Cardiac muscle cell (in vitro differentiated cells and primary cell): ENCODE measurements at places on chromosomes 1 and 21. TPM values are rescaled to one million over a fixed set of nuclear protein-coding genes. Genes with fewer than 3 reads are reported as not detected.

Gene FCRL6
- not detected in 2 replicates for polyA plus RNA-seq

Gene PMVK
- 94.4 and 95.4 TPM in 2 replicates for polyA plus RNA-seq

Gene LCE2C
- not detected in 2 replicates for polyA plus RNA-seq

Gene SLC25A34
- 1.8 and 2.0 TPM in 2 replicates for polyA plus RNA-seq

Gene CYP4Z1
- polyA plus RNA-seq: not detected in 2 replicates

Gene NECTIN4
- polyA plus RNA-seq: not detected in 2 replicates

Gene LPAR3
- 5.1 and 6.1 TPM in 2 replicates for polyA plus RNA-seq

DNA sequence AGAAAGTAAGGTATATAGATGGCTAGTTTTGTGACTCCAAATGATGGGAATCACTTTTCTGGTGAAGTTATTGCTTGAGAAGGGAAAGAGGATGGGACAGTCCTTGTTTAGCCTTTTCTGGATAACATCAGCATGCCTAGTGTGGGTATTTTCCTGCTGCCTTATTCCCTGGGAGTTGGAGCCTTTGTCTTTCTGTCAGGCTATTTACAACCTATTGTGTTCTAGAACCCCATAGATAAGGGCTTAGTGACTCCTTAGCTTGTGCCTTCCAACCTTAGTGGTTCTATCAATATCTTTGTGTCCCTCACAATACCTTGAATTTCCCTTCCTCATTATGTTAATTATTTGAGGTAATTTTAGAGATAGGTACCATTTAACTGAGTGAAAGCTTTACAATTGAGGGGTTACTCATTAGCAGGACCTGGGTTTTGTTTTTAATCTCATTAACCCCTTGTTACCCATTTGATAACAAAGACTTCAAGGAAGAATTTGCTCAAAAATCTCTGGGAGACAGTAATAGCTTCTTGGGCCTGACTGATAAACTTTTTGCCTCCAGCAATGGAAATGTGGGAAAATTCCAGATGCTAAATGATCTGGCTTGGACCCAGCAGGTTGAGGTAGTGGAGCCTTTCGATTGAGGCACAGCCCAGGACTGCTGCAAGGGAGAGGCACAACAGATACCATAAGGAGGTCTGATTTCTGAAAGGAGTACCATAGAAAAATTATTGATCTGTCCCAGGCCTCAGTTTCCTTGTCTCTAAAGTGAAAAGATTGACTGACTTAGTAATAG is 49.0 kb downstream of the CACHD1 start:
- DNase-seq: no peak

GRCh38 chr21:17903929-17904639 is 84.9 kb upstream of the C21orf91 start:
- DNase-seq: peak; percentile 17

- no peak for DNase-seq
These were observed 474.4 kb downstream of the SETD4 start for GRCh38 chr21:35585878-35586277.

GRCh38 chr1:66998972-66999371 is 55.0 kb downstream of the SLC35D1 start:
- DNase-seq: no peak

GRCh38 chr1:175088525-175088951 is 20.9 kb downstream of the TNN start:
- DNase-seq: no peak

DNA sequence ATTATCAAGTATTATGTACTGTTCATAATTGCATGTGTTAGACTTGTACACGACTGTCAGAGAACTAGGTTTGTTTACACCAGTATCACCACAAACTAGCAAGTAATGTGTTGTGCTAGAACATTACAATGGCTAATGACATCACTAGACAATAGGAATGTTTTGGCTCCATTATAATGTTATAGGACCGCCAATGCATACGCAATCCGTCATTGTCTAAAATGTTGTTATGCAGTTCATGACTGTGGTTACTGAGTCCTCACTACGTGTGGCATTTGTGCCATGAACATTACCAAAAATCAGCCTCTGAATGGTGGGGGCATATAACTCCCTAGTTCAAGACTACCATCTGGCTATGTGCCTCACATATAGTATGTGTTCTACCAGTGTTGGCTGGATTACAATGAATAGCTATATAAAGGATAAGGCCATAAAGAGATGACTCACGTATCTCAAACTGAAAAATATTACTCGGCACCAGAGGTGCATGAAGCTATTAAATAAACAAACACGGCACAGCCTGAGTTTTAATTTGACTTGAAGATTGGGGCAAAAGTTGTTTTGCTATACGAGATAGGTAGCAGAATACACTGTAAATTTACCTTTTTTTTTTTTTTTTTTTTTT is 89.1 kb upstream of the COL24A1 start:
- no peak for DNase-seq

DNA sequence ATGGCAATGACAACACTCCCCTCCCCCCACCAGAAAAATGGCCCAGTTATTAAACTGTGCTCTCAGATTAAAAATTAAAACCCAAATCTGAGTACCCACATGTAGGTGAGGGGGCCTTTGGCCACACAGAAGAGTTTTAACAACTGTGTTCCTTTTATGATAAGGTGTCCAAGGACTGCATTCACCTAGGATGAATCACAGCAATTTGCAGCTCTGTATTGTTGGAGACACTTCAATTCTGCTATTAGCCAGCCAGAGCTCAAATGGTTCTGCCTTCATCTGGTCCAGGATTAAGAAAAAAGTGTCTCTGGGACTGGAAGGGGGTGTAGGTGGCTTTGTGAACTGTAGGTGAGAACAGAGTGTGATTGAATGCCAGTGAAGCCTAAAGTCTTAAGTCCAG is 43.3 kb upstream of the DIRAS3 start:
- peak; percentile 39 for DNase-seq

DNA sequence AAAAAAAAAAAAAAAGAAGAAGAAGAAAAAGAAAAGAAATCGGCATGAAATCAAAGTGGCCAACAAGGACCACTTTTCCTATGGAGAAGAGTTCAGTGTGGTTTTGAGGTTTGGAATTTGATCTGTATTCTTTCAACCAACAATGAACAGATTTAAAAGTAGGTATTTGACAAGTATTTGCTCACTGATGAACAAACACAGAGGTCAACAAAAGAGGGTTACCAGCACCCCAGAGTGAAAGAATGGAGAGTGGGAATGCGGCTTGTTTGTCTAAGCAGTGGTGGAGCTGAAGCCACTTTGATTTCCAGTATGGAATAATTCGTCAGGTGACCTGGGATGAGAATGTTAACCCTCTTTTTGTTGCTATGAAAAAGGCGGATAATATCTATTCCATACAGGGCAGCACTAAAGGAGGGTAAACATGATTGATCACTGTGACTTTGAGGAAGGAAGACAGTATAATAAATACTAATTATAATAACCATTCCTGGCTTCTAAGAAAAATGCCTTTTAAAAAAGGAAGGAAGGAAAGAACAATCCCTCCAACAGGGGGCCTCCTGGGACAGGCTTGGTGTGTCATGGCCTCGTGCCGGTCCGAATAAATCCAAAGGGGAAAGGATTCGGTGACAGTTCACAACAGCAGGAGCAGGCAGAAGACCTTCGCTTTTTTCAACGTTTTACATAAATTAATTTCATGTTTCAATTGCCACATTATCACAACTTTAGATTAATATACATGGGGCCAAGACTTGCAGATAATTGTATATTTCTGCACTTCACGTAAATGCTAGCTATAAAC is 37.2 kb upstream of the SIM2 start:
- peak; percentile 55 for DNase-seq

DNA sequence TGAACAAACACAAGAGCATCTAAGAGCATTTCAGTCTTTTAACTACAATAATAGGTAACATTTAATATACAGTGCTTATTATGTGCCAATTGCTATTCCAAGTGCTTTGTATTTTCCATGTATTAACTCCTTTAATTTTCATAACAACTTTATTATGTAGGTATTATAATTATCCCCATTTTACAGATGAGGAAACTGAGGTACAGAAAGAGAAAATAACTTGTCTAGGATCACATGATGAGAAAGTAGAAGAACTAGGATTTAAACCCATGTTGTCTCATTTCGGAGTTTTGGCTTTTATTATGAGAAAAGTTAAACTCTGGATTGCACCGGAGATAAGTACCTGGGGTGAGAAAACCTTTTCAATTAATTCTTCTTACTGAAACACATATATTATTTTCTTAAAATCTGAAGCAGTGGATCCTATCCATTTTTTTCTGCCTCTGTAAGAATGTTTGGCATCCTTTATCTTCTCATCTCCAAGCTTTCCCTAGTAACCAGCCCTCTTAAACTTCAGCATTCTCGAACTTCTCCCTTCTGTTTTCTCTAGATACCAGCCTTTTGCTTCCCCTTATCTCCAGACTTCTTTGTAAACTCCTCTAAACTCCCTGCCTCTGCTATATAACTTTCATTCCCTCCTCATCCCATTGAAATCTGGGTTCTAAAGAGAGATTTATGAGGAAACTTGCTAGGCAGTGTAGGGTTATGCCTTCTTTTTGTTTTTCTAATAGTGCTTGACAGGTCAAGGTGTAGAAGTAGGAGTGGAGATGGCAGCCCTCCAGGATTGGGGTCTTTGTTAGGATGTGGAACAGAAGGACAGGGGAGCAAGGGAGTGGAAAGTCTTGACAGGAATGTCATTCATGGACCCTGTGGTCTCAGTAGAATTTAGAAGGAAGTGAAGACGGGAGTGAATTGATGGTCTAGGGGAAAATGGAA is 28.3 kb downstream of the POU2F1 start:
- no peak for DNase-seq

DNA sequence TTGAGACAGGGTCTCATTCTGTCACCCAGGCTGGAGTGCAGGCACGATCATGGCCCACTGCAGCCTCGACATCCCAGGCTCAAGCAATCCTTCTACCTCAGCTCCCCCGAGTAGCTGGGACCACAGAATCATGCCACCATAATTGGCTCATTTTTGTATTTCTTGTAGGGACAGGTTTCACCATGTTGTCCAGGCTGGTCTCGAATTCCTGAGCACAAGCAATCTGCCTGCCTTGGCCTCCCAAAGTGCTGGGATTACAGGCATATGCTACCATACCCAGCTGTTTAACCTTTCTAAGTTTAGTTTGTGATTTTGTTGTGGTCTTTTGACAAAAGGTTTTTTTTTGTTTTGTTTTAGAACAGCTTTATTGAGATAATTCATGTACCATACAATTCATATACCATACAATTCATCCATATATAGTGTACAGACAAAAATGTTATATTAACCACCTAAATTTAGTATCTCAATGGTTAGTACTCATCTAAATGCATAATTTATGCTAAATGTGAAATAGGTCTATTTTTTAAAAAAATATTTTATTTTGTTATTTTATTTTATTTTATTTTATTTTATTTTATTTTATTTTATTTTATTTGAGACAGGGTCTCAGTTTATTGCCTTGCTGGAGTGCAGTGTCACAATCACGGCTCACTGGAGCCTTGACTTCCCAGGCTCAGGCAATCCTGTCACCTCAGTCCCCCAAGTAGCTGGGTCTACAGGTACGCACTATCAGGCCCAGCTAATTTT is 8.9 kb downstream of the ZMPSTE24 start:
- no peak for DNase-seq

DNA sequence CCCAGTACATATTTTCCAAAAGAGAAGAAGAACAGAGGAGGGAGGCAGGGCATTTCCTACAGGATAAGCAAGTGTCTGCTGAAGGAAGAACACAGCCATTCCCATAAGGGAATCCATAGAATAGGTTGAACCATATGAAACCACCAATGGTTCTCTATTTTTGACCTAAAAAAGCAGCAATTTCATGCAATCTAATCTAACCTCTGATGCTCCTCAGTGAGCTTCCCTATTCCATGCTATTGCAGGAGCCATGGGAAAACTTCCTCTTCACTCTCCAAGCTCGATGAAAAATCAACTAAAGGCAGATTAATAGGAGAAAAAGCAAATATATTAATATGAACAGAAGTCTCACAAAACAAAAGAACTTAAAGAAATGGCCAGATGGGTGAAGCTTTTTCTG is 50.5 kb downstream of the SIPA1L2 start:
- DNase-seq: no peak

DNA sequence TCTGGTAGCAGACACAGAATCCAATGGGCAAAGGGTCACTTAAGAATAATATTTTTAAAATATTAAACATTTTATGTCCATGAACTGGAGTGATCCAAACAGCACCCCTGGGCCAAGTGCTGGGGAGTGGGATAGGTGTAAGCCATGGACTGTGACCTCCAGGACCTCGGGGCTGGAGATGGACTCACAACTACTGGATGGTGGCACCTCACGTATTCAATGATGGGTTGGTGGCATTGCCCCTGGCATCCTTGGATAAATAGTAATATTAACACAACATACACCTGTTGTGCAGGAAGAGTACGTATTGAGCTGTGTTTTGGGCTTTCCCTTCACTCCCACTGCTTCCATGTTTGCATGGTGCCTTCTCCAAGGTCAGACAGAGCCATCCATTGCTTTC is 39.3 kb upstream of the TENT5C start:
- no peak for DNase-seq

- DNase-seq: peak; percentile 82
These were observed 207.2 kb downstream of the ZC3H11B start for GRCh38 chr1:219405531-219406331.

GRCh38 chr1:28812669-28813468 is 899 bp downstream of the OPRD1 start:
- no peak for DNase-seq

GRCh38 chr1:162389971-162390370 is 8.4 kb downstream of the C1orf226 start:
- no peak for DNase-seq

DNA sequence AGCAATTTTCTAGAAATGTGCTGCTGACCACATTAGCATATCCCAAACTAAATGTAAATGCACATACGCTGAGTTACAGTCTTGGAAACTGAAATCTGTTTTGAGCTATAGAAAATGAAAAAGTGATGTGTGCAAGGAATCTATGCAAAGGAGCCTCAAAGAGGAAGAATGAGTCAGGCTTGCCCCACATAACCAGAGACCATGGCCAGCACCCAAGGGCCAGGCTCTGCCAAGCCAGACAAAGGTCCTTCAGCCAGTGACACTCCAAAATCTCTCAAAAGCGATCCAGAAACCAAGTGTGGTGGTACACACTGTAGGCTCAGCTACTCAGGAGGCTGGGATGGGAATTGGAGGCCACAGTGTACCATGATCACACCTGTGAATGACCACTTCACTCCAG is 195.2 kb downstream of the TOMM20 start:
- no peak for DNase-seq

- no peak for DNase-seq
These were observed 1.8 kb upstream of the IL10 start for GRCh38 chr1:206774093-206774492.

GRCh38 chr1:59292562-59292961 is 4.3 kb upstream of the FGGY start:
- DNase-seq: peak; percentile 93

DNA sequence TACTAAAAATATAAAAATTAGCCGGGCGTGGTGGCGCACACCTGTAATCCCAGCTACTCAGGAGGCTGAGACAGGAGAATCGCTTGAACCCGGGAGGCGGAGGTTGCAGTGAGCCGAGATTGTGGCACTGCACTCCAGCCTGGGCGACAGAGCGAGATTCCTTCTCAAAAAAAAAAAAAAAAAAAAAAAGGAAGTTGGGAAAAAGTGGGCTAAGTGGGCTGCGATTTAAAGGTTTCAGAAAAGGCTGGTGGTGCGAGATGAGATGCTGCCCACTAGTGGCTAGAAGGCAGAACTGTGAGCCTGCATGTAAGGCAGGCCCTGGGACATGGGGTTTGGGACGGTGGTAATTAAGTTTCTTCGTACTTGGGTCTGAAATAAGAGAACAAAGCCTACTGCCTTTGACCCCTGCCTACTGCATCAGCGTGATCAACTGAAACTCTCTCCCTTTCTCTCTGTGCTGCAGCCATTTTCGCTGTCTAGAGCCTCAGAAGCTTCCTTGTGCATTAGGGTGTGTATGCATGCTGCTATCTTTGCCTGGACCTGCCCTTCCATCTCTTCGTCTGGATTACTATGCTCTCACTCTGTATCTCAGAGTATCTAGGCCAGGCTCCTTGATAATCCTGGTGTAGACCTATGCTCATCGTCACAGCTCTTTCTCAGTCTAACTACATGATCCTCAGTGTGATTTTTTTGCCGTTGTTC is 12.4 kb downstream of the FMOD start:
- DNase-seq: peak; percentile 84
